Activated B cell treated with CpG ODN at 0.5 μM for 24 hours (primary cell): ENCODE measurements at places on chromosomes 6 and 20. TPM values are rescaled to one million over a fixed set of nuclear protein-coding genes. Genes with fewer than 3 reads are reported as not detected.

XKR7 gene
- total RNA-seq: 0.04 and 0.12 TPM in 2 replicates

ADTRP gene
- 1.4 and 2.0 TPM in 2 replicates for total RNA-seq

- H3K4me1 ChIP-seq: no peaks in the 10 kb centered on the region
- DNase-seq: no peak
These were observed 143.4 kb downstream of the ADGRB3 start for GRCh38 chr6:68778356-68779020.

GRCh38 chr6:75219263-75219662 lies 13.4 kb upstream of the COL12A1 start:
- no peak overlapping the region for H3K4me3 ChIP-seq
- H3K4me1 ChIP-seq: peaks cover 2% of the 10 kb centered on the region
- H3K36me3 ChIP-seq: no peaks in the 10 kb centered on the region
